Right ventricle myocardium inferior (tissue), 1 donor: ENCODE measurements at places on chromosomes 2 and 18. TPM values are rescaled to one million over a fixed set of nuclear protein-coding genes. Genes with fewer than 3 reads are reported as not detected.

INHA gene
- total RNA-seq, result 1.9 TPM

AQP4 gene
- 24.6 TPM for total RNA-seq

ARHGEF4 gene
- total RNA-seq, result 4.1 TPM

GRCh38 chr2:165410276-165410675 lies 59.2 kb upstream of the CSRNP3 start:
- DNase-seq, result no peak

DNA sequence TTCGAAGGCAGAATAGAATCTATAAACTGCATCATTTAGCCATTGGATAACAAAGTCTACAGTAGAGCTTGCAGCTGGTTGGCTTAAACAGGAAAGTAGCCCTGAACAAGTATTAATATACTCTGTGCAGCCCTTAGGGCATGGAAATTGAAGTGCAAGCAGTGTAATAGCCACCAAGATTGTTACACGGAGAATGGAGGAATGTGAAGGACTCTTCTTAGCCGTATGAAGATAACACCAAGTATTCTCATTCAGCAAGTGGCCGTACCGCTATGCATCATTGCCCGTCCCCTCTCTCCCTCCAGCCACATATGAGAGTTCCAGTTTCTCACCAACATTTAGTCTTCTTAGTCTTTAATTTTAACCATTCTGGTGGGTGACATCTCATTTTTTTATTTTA lies 40.5 kb downstream of the ANKRD12 start:
- DNase-seq, result no peak

DNA sequence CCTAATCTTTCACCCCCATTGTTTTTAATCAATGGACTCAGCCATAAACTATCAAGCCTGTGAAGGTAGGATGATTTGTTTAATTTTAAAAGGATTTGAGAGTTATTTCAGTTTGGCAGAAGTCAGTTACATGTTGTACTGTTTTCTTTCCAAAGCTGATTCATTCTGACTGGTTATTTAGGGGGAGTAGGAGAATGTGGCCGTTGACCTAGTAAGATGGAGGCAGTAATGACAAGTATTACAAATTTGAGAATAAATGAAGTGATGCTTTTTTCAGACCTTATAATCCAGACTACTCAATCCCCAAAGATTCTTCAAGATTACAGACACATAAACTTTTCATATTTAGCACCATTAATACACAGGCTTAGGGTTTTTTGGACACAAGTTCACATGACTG lies 4.3 kb downstream of the EPHA4 start:
- DNase-seq, result no peak

DNA sequence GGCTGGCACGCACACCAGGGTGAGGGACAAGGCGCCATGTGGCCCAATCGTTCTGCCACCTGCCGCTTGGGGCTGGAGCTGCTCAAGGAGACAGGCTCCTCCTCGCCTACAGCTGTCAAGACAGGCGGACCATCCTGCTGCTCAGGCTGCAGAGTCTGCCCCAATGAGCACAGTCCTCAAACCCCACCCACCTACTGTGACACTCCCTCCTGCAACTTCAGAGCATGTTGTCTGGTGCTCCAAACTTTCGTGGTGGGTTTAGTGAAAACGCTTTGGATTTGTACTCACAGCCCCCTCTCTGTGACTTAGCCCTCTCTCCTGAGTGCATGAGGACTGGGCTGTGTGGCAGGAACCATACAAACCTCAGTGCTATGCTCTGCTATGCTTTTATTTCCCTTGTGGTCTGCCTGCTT lies 23.2 kb upstream of the SLC35F6 start:
- DNase-seq, result no peak

DNA sequence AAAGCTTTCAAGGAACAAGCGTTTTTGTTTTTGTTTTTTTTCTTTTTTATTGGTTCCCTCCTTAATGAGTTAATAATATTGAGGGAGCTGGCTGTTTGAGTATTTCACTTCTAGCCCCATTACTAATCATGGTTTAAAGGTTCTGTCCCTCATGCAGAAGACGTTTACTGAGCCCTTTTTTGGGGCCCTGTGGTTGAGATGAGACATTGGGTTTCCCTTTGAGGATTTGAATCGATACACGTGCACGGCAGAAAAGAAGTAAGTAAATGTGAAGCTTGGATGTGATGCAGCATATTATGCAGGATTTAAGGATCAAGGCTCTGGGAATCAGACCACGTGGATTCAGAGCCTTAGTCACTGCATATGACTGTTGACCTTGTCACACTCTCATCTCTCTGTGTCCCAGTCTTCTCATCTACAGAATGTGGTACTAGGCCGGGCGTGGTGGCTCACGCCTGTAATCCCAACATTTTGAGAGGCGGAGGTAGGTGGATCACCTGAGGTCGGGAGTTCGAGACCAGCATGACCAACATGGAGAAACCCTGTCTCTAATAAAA lies 1.0 kb upstream of the CHST10 start:
- DNase-seq, result no peak

- DNase-seq, result no peak
Measured at GRCh38 chr18:35618289-35618688, 36.7 kb downstream of the GALNT1 start.
